ENCODE measurements at places on chromosomes 1 and 21.

DNA sequence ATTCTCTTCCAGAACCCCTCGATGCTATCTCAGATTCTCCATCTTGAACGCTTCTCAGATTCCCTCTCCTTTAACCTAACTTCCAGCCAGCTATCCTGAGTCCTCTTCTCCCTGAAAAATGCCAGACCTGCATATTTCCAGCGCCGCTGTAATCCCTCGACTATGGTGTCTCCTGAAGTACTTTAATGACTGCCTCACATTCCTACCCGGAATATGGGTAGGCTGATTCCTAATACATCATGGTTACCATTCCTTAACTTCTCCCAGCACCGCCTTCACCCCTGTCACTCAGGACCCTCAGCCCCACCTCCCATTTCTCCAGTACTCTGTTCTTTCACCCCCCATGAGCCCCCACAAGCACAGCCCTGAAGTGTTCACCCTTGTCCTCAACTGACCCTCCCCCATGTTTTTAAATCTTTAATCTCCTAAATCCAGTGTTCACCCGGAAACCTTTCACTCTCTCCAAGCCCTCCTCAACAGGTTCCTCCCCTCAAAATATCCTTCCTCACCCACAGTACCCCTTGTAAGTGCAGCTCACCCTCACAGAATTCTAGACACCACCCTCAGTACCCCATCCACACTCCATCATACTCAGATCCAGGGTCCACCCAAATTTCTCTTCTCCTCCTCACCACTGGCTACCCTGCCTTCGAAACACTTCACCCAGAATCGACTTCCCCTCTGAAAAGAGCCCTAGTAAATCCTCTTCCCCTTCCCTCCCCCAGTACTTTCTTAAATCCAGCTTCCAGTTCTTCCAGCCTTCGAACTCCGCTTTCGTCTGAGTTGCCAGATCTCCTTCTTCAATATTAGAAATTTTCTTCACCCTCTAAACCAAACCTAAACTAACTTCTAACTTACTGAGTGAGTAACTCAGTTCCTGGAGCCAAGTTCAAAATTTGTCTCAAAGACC lies 922 bp downstream of the CPT2 start:
- no peak for DNase-seq

DNA sequence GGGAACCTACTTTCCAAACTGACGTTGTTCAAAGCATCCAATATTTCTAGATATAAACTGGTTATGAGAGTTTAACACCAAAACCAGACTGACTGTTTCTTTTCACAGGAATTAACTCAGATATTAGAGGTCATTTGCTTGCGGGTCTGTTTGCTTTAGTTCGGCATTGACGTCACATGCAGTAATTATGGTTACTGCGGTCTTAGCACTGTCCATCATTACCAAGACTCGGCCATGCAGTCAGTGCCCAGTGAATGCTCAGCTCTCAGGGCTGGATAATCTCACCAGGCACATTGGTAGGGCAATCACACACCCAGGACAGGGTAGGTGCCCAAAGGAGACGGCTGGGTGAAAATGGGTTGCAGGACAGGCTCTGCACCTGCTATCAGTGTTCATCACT lies 9.9 kb upstream of the F3 start:
- no peak for DNase-seq

DNA sequence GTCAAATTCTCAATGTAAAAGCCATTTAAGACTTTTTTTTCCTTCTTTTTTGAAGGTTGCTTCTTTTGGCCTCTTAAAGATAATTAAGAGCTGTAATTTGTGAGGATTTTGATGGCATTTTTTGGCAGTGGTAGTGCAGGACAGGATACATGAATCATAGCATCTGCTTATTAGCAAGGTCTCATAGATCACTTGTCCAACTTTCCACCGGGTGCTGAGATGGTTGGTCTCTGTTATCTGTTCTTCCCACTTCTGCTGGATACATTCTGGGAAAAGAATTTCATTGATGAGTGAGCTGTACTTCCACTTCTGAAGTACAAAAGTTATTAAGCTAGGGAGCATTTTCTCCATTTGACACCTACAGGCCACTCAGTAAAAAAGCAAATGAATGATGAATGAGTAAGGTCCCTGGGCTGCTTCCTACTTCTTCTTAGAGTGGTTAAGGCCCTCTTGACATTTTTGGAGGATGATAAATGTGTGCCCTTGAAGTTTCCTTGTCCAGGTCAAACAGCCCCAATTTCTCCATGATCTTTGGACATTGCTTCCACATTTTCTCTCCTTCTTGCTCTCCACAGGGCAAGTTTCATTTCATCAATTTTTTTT lies 100.6 kb downstream of the ROR1 start:
- DNase-seq = no peak

- no peak for DNase-seq
Measured at GRCh38 chr21:27346041-27346448, 379.2 kb upstream of the ADAMTS5 start.

DNA sequence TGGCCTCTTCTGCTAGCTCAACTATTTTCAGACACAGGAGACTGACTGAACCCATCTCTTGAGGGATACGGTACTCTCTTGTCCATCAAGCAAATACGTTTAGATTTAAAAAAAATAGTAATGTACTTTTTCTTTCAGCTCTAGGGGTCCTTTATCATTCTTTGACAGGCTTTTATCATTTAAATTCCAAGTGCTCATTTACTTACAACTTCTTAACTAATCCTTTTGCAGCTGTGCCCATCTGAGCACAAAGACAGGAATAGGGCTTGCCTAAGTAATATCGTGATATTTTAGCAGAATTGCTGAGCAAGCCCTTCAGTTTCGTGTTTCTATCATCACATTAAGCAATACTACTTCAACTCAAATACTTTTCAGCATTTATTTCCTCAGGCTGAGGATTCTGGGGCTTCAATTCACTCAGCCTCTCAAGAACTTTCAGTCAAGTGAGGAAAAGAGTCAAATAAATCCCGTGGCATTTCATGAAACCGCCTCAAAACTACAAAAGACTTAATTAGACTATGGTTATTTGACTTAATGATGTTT lies 317.6 kb downstream of the BACH1 start:
- no peak for DNase-seq

DNA sequence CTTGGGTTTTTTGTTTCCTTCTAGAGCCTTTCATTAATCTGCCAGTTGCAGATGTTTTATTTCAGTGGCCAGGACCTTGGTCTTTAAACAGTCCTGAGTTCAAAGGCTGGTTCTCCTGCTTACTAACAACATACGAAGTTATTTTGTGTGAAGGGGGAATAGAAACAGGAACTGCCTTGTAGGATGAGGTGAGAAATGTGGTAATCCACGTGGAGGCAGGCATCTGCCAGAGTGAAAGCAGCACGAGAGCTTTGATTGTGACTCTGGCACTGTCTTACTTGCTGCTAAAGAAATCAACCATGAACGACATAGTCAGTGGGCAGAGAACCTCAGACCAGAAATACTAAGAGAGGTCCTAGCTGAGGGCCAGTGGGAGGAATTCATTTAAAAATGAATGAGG lies 30.4 kb downstream of the TMEM63A start:
- DNase-seq = peak; percentile 24
